ENCODE measurements at places on chromosomes 16 and 17. TPM values are rescaled to one million over a fixed set of nuclear protein-coding genes. Genes with fewer than 3 reads are reported as not detected.

The HID1 gene
- total RNA-seq: 9.0 TPM

The GLIS2 gene
- total RNA-seq: 14.6 TPM

The PKD1 gene
- total RNA-seq: 82.8 TPM

The SLFN12L gene
- total RNA-seq: 0.19 TPM

The C17orf107 gene
- 0.51 TPM for total RNA-seq

The SLC46A1 gene
- total RNA-seq: 6.3 TPM

The HNF1B gene
- total RNA-seq: not detected

The PRAC1 gene
- not detected for total RNA-seq

- no peak for DNase-seq
These were observed 8.9 kb upstream of the NME1 start for GRCh38 chr17:51144266-51145022.

DNA sequence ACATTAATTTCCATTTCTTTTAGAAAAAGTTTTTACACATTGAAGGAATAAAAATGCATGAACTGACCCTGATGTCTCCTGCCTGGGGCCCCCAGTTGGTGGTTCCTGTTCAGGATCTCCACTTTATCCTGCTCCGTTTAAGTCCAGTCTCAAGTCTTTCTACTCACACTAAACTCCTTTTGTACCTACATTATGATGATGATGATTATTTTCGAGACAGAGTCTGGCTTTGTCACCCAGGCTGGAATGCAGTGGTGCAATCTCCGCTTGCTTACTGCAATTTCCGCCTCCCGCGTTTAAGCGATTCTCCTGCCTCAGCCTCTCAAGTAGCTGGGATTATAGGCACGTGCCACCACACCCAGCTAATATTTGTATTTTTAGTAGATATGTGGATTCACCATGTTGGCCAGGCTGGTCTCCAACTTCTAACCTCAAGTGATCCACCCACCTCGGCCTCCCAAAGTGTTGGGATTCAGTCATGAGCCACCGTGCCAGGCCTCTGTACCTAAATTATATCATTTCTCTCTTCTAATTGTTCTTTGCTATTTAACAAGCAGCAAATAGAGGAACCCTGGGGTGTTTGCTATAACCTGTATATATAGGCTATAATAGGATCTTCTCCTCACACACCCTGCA, 2.2 kb upstream of the FOXK2 start:
- DNase-seq: no peak

DNA sequence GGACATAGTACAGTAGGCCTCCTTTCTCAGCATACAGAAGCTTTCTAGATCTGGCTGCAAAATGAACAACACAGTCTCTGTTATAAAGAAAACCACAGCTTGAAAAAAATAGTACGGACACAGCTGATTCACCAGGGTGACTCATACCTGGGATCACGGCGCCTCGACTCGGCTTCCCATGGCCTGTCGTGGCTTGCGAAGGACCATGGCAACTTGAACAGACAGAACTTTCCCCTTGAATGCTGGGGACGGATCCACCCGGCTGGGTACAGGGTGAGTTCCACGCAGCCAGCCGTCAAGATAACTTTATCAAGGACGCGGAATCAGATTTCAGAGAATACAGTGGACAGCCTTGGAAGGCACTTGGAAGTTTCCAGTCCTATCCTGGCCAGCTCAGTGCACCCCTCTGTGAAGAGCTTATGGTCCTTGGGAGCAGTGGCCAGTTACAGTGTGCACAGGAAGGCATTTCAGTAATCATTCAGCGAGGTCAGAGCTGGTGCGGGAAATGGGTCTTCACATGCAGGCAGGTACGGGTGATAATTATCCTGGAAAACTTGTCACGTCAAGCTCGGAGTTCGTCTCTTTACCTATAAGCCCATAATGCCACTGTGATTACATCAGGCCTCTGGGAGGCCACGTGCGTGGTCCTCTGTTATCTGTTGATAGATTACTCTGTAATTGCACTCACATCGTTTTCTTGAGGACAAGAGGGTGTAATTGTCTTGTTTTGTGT, 57.9 kb upstream of the MAF start:
- DNase-seq: no peak

- DNase-seq: peak; percentile 62
These were observed 11.3 kb downstream of the TBX2 start for GRCh38 chr17:61411011-61411260.

DNA sequence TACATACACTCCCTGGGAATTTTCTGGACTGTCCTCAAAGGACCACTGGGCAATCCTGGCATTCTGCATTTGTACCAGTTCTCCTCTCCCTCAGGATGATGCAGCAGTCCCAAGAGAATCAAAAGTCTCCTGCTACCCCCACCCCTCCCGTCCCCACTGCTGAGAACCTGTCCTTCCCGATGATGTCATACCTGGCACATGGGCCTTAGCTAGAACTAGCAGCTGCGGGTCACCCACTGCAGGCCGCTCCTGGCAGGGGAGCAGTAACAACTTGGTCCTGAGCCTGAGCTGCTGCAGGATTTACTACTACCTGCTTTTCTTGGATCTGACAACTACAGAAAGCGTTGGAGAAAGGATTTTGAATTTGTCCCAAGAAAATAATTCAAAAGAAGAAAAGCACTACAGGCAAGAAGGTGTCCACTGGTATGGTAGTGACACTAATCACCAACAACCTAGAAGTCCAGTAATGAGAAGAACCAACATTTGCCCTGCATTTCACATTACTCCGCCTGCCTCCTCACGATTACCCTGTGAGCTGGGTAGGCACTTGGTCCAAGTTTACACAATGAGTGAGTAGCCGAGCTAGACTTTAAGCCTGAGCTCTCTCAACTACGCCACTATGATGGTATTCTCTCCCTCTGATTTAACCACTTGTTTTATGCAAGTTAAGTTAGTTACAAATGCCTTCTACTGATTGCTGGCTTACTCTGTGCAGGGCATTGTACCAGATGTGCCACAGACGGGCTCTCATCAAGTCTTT, 55.3 kb upstream of the ETV4 start:
- peak; percentile 51 for DNase-seq

GRCh38 chr16:17245776-17246175, 225.0 kb downstream of the XYLT1 start:
- DNase-seq: no peak

GRCh38 chr17:78831688-78832540, 8.7 kb downstream of the USP36 start:
- no peak for DNase-seq

GRCh38 chr16:49596068-49596467, 222.5 kb downstream of the C16orf78 start:
- DNase-seq: no peak

DNA sequence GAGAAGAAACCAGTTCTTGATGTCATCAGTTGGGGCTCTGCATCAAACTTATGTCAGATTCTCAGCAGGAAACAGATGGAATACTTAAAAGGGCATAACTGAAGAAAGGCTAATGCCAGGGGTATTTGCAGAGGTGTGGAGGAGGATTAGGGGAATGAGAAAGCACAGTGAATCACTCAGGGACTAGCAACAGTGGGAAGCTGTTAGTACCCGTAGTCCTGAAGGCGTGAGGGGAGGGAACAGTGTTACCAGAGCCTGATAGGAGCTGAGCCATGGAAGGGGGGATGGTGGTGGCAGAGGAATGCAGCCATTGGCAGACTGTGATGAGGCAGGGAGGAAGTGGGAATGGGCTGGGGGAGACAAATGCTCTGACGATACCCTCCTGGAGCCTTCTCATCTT, 162.3 kb downstream of the UTP18 start:
- no peak for DNase-seq

DNA sequence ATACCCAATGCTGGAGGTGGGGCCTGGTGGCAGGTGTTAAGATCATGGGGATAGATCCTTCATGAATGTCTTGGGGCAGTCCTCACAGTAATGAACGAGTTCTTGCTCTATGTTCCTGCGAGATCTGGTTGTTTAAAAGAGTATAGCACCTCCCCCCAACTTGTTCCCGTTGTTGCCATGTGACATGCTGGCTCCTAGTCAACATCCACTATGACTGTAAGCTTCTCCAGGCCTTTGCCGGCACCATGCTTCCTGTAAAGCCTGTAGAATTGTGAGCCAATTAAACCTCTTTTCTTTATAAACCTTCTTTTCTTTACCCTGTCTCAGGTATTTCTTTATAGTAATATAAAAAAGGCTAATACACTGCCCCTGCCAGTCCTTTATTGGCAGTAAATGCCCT, 33.3 kb downstream of the RANBP10 start:
- DNase-seq: no peak

GRCh38 chr16:4402439-4403132, 13.8 kb downstream of the CORO7 start:
- peak; percentile 91 for DNase-seq

DNA sequence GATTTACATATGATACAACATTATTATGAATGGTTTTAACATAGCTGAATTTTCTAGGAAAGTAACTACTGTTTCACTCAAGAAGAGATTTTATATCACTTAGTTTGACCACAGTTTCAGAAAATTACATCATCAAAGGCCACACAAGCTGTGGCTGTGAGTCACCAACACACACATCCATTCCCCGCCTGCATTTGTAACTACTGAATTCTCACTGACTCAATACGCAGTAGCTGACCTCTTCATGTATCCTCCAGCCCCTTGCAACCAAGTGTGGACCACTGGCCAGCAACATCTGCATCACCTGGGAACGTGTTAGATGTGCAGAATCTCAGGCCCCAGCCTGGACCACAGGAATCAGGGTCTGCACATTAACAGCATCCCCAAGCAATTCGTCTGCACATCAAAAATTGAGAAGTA, 197.6 kb downstream of the XYLT1 start:
- no peak for DNase-seq

DNA sequence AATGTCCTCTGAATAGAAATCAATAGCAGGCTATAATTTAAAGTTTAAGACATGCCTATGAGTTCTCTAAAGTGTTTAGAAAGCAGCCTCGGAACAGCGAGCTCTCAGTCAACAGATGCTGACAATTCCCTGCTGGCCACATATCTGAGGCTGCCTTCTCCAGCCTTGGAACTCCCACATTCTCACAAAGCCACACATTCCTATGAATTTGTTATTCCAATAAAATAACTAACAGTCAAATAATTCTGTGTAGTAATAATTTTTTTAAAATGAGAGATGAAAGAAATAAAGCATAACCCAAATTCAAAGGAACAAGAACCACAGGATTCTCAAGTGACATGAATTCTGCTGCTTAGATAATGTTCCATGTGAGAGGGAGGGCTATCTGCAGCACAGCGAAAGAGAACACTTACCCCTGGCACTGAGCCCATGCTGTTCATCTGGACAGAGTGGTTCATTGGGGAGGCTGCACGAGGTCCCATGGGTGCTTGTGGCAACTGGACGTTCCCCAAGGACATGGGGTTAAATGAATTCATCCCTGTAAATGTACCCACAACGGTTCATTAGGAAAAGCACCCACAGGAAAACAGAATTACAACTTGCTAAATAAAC, 56.9 kb upstream of the TRAP1 start:
- DNase-seq: peak; percentile 73

- no peak for DNase-seq
These were observed 642 bp downstream of the ZNF205 start for GRCh38 chr16:3112881-3113574.

DNA sequence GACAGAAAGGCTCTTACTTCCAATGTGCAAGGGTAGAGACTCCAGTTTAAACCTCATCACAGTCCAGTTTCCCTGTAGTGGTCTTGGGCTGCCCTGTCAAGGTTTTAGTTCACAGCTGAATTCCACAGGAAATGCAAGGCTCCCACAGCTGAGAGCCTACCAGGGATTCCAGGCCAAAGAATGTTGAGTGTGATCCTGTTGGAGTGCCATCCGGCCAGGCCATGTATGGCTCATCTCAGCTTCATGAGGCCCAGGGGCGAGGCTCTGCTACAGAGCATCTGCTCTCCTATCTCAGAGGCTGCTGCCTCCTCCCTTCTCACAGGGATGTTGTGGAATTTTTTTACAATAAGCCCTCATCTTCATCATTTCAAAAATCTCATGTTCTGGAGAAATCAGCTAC, 239.8 kb upstream of the CCL2 start:
- DNase-seq: no peak

DNA sequence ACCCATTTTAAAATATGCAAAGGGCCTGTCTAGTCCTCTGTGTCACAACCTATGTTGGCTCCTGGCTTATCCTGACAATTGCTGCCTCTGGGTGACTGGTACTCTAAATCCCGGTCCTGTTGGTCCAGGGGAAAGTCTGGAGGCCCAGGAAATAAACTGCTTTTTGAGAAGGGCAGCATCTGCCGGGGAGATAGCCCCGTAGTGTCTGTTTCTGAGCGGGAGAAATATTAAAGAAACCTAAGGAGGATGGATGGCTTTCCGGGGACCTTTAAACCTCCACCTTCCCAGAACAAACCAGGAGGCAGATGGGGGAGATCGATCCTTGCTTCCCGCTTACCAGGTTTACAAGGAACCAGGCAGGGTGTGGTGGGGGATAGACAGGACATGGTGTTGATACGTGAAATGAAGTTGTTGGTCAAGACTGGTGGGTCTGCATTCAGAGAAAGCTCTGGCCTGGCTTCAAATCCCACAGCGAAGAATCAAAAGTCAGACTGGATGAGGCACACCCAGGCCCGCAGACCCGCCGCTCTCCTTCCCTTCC, 3.8 kb downstream of the HOXB2 start:
- no peak for DNase-seq

DNA sequence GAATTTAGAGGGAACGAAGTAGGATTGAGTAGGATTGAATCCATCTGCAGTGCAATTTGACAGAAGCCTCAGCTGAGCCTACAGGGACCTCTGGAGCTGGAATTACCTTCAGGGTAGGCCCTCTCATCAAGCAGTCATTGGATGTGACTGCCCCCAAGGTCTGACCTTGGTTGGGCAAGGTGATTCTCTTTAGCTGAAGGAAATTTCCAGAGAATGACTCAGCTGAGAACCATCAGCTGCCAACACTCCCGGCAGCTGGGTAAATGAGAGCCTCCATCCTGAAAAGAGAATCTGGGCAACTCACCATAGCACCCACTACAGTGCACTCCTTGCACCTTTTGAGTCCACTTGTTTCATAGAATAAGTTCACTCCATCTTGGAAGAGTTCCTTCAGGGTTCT, 113.5 kb upstream of the MED13 start:
- DNase-seq: no peak

DNA sequence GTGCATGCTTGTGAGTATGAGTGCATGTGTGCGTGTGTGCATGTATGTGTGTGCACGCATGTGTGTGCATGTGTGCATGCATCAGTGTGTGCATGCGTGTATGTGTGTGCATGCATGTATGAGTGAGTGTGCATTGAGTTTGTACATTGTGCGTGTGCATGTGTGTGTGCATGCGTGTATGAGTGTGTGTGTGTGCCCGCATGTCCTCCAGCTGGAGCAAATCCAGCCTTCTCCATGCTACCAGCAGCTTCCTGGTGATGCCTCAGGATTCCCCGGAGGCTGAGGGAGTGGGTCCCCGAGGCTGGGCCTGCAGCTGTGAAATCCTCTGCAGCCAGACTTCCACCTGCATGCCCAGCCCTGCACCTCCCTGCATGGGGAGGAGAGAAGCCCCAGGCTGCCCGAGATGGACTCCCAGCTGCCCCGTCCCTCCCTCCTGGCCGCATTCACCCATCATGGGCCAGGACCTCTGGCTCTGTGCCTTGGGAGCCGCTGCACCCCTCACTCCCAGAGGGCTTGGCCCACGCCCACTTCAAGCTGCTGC, 9.3 kb downstream of the TPSD1 start:
- no peak for DNase-seq

- DNase-seq: no peak
These were observed 4.1 kb downstream of the ZNF688 start for GRCh38 chr16:30567160-30567990.

Data from Right ventricle myocardium superior (tissue), 1 donor.